AG10803 (cell line): ENCODE measurements at places on chromosomes 2 and 18.
A peak's percentile ranks its signal among the peaks of the same experiment; 100 is the strongest.

DNA sequence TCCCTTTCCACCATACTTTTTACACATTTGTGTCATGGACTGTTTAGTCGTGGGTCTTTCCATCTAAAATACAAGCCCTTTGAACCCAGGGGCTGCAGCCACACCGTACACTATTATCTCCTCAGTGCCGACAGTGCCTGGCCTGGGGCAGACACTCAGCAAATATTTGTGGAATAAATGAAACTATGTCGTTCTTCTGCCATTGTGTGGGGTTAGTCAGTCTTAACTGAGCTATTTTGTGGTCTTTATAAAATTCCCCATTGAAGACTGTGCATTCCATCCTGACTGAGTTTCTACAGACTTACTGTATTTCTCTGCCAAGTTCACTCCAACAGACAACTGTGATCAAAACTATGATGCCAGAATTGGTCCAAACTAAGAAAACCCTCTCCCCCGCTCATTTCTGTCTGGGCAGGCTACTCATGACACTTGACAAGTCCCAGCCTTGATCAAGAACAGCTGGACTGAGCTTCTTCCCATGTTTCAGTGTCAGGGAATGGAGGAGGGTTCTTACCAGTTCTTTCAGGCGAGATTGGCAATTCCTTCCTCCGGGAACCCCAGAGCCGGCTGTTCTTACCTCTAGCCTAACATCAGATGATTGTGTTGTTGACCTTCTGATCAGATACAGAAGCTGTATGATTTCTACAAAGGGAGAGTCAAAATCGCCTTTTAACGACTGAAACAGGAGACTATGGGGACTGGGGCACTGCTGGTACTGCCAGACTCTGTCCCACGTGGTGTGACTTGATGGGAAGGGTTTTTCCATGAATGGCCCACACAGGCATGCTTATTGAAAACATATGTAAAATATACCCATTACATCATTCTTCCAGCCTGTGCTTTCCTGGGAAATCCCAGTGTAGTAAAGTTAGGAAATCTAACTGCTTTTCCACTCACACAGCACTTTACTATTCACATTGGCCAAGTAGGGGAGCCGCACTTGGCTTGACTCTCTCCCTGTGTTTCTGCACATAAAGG lies 77.4 kb upstream of the NPAS2 start:
- peak; percentile 100 for DNase-seq

GRCh38 chr2:241317391-241317790 lies 1.7 kb downstream of the SEPTIN2 start:
- DNase-seq = no peak

DNA sequence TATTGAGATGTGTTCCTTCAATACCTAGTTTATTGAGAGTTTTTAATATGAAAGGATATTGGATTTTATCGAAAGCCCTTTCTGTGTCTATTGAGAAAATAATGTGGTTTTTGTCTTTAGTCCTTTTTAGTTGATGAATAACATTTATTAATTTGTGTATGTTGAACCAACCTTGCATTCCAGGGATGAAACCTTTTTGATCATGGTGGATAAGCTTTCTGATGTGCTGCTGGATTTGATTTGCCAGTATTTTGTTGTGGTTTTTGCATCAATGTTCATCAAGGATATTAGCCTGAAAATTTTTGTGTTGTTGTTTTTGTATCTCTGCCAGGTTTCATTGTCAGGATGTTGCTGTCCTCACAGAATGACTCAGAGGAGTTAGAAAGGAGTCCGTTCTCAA lies 1710.4 kb downstream of the SUCLG1 start:
- no peak for DNase-seq

GRCh38 chr2:15675456-15676195 lies 84.0 kb downstream of the DDX1 start:
- DNase-seq = peak; percentile 22

DNA sequence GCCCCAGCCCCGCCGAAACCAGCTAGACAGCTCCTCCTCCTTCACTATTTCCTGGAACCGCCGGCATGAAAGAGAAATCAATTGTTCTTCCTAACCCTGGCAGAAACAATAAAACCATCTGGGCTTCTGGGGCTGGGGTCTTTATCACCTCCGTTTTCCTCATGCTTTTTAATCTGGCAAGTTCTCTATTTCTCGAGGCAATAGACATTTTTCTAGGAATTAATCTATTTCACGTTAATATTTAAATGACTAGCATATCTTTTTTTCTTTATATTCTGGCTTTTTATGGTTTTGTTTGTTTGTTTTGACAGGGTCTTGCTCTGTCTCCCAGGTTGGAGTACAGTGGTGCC lies 1.4 kb upstream of the KIF1A start:
- no peak for DNase-seq

GRCh38 chr18:26497866-26498265 lies 50.5 kb downstream of the KCTD1 start:
- peak; percentile 70 for DNase-seq

- DNase-seq = no peak
Observed at GRCh38 chr2:104538077-104538476, 315.8 kb upstream of the POU3F3 start.
